ENCODE measurements at places on chromosomes 6 and 20.

- no peak for DNase-seq
These were observed 1.7 kb upstream of the MYO6 start for GRCh38 chr6:75747152-75747992.

GRCh38 chr6:42104095-42104803 is 38.2 kb downstream of the C6orf132 start:
- peak; percentile 56 for DNase-seq

- DNase-seq = no peak
These were observed 26.2 kb downstream of the CCN2 start for GRCh38 chr6:131924881-131925474.

DNA sequence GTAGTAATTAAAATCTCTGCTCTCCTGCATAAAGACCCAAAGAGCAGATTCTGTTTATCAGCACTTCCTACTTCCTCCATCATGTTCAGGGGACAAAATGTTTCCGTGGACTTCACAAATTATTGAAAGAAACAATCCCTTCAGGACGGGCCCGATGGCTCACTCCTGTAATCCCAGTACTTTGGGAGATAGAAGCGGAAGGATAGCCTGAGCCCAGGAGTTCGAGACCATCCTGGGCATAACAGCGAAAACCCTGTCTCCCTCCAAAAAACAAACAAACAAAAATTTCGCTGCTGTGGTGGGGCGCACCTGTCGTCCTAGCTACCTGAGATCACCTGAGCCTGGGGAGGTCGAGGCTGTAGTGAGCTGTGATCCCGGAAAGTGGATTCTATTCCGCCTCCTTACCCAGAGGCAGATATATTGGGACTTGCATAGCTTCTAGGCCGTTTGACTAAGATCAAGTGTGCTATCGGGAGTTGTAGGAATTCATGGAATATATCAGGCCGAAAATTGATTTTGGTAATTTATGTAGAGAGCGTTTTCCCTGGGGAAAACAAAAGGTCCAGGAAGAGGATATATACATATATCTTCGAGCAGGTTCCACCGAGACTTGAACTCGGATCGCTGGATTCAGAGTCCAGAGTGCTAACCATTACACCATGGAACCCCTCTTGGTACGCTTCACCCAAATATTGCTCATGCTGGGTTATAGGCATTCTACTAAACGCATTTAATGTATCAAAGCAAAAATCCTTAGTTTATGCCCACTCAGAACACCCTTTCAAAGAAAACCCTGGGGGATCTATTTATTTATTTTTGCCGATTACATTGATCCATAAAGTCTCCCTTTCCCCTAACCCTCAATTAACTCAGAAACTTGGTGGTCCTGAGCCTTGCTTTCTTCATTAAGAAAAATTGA is 74.5 kb upstream of the ZNF184 start:
- no peak for DNase-seq

DNA sequence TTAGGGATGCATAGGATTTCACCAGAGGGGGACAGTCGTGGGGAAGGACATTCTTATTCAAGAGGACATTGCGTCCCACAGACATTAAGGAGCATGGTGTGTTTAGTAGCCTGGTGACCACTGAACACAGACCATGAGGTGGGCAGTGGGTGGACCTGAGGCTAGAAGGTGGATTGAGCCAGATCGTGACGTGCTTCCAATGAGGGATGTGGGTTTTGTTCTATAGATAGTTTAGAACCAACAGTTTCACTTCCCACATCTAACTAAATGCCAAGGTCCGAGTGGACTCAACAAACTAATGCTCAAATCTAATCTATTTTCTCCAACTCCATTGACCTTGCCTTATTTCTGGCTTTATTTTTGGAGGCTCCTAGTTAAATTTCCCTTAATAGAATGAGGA is 58.5 kb downstream of the OGFRL1 start:
- no peak for DNase-seq

DNA sequence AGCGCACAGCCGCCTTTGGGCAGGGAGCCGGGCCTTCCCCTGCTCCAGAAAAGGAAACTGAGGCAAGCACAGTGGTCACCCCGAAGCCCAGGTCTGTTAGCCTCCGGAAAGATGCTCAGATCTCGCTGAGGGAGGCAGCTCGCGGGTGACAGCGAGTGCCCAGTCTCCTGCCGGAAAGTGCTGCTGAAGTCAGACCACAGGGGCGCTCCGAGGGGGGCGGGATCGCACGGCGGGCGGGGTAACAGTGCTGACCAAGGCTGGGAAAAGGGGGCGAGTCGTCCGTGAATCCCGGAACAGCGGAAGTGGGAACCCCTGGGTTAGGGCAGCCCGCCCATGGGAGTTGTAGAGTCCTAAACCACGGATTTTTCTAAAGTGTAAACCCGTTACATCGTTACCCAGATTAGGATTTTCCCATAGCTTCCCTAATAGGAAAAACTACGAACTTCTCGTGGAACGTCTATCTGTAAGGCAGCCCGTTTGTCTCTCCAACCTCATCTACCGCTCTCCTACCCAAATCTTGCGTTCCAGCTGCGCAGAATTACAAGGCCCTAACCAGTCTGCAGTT is 504 bp downstream of the VPS16 start:
- peak; percentile 68 for DNase-seq

GRCh38 chr20:24379484-24379927 is 89.9 kb upstream of the SYNDIG1 start:
- peak; percentile 20 for DNase-seq

GRCh38 chr6:26194816-26195375 is 107.7 kb downstream of the HFE start:
- DNase-seq = no peak

DNA sequence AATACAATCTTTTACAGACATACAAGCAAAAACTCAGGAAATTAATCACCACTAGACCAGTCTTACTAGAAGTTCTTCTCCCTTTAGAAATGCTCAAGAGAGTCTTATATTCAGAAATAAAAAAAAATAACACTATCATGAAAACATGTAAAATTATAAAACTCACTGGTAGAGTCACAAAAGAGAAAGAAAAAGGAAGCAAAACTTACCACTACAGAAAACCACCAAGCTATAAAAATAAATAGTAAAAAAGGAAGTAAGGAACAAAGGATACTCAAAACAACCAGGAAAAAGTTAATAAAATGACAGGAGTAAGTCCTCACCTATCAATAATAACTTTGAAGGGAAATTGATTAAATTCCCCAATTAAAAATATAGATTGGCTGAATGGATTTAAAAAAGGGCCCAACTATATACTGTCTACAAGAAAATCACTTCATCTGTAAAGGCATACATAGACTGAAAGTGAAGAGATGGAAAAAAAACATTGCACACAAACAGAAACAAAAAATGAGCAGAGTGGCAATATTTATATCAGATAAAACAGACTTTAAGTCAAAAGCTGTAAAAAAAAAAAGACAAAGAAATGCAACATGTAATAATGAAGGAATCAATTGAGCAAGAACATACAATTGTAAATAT is 489.5 kb downstream of the KIF16B start:
- no peak for DNase-seq

GRCh38 chr20:5848711-5849505 is 98.7 kb downstream of the SHLD1 start:
- DNase-seq = no peak

- no peak for DNase-seq
These were observed 15.6 kb upstream of the MPC1 start for GRCh38 chr6:166398348-166398747.

DNA sequence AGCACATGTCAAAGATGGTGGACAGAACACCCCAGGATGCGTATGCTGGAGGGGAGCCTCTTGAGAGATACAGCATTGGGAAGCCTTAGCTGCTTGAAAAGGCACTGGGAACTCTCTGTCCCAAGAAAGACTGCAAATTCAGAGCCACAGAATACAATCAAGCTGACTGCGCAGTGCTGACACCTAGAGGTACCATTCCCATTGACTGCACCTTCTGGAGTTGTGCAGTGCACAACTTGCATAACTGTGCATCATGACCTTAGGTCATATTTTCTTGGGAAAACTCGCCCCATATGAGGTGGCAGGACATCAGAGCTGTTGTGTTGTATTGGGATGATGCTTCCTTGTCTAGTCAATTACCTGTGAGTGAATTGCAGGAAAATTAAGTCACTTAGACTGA is 646.5 kb upstream of the NOX3 start:
- DNase-seq = no peak

DNA sequence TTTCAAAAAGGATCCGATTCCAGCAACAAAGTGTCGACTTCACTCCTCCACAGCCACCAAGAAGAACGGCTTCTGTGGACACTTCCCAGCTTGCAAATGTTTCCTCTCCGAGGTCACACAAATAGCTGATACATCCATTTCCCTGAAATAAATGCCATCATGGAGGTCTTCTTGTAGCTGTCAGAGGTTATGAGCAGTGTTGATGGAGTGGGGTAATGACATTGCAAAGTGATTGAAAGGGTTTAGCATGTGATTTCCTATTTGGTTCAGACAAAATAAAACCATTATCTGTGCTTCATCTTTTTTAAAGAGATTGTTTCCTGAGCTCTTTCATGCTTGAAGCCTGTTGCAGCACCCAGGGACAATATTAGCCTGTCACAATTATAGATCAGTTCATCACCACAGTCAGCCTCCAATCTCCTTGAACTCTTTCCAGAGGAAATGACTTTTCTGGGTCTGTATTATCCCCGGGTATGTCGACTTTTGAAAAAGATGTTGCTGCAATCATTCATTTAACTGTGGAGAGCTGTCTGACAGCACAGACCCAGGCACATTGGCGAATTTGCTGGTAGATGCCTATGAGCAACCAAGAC is 16.9 kb upstream of the KIF16B start:
- DNase-seq = no peak

Data from heart right ventricle (tissue), 16 donors.